ENCODE measurements at places on chromosomes 13 and 19.
A peak's percentile ranks its signal among the peaks of the same experiment; 100 is the strongest.

GRCh38 chr13:38418286-38418685 is 68.6 kb downstream of the UFM1 start:
- no peak for DNase-seq

DNA sequence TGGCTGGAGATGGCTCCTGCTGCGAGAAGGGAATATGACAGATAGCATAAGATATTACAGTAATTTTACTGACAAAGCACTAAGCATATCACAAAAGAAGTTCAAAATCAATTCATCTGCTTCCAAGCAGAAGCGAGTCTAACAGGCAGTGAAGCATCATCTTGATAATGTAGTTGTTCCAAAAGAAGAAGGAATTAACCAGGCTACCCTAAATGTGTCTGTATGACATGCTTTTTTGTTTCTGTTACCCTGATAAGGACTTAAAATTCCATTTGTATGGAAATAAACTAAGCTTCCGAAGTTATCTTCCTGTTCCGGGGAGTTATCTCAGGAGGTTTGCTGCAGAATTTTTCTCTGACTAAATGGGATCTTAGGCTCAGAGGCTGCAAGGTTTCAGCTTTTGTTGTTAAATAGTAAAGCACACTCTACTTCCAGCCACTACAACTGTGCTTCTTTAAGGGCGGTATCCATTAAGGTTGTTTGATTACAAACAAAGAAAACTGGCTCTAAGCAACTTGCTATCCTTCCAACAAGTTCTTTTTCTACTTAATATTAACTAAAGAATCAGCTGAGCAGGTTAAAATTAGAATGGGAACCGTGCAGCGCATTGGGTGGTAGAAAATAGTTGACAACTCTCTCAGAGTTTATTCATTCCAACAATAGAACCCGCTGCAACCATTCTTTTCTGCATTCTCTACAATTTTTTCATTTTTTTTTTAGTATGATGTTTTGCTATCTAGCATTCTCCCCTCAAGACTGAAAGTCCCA is 607.3 kb downstream of the UQCRFS1 start:
- no peak for DNase-seq

DNA sequence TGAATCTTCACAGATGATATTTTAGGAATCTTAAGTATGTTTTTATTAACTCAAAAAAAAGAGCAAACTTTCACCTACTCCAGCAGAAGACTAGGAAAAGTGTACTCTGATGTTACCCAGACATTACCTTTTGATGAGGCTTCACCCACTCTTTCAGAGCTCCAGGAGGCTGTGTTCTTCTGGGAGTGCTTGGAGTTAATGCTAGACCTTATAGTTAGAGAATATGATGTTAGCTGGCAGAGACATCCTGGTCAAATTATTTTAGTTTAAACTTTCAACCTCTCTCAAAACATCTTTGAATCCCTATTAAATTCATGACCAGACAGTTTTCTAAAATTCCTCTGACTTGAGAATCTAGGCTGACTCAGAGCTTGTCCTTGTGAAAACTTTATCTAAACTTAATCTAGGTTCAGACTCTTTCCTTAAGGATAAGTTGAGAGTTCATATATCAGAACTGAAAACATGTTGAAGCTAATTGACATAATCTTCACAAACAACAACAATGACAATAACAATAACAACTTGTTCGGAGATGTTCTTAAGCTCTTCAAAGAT is 82.8 kb downstream of the ITGBL1 start:
- no peak for DNase-seq

- peak; percentile 27 for DNase-seq
Measured at GRCh38 chr19:289651-290371, 1.4 kb downstream of the PLPP2 start.

GRCh38 chr19:30228113-30228834 is 143.9 kb upstream of the ZNF536 start:
- DNase-seq = peak; percentile 80

DNA sequence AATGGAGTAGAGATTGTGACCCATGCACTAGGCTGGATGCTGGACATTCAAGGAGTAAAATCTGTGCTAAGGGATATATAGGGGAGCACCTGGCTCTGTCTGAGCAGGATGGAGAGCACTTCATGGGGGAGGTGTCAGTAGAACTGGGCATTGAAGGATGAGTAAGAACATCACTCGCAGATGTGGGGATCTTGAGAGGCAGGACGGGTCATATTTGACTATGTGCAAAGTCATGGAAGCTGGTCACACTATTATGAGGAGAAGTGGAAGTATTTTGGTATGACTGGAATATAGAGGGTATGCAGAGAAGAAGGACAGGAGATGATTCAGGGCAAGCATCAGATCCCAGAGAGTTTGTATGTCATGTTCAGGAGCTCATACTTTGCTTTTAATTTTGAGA is 62.9 kb upstream of the PCDH8 start:
- no peak for DNase-seq

DNA sequence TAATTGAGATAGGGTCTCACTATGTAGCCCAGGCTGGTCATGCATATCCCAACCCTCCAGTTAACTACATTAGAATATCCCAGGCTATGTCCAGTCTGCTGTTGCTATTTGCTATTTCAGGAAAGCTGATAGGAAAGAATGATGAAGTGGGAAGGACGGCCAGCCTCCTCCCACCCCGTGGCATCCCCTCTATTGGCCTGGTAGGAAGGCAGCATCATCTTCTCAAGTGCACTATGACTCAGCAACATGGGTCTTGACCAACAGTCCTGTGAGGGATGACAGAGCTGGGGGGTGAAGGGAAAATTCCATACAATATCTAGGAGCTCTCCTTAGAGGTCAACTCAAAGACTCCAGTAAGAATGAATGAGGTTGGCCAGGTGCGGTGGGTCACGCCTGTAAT is 48.0 kb upstream of the ABCC4 start:
- DNase-seq = no peak
